ENCODE measurements at places on chromosomes 4 and X.

GRCh38 chr4:31947101-31947500 is 1226.9 kb downstream of the PCDH7 start:
- no peak for DNase-seq

DNA sequence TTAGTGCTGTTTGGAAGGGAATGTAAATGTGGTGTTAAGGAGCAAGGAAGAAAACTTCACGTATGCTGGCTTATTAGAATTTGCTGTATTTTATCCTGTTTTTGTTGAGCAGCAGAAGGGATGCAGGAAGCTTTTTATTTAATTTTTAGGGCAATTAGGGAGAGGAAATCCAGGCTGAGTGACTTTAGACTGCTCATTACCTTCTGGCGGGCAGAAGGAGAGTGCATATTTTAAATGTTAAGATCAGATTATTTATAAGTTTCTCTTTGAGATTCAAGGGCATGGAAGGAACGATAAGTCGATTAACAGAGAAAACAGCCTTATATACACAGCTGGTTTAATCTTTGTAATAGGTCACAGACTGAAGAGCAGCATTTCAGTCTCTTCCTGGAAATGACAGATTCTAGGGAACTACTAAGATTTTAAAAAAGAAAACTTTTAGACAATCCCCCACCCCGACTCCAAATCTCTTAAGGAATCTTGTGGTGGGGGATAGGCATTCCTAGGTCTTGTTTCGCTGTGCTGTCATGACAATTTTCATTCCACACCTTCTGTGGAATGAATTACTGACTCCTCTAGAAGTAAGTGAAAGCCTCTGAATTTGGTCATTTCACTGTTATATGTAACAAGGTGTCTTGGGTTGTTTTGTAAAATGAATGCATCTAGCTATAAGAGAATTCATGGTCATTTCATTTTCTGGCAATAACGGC is 402.5 kb downstream of the RAPGEF2 start:
- DNase-seq, result no peak

GRCh38 chr4:71020611-71021010 is 27.2 kb downstream of the DCK start:
- no peak for DNase-seq

DNA sequence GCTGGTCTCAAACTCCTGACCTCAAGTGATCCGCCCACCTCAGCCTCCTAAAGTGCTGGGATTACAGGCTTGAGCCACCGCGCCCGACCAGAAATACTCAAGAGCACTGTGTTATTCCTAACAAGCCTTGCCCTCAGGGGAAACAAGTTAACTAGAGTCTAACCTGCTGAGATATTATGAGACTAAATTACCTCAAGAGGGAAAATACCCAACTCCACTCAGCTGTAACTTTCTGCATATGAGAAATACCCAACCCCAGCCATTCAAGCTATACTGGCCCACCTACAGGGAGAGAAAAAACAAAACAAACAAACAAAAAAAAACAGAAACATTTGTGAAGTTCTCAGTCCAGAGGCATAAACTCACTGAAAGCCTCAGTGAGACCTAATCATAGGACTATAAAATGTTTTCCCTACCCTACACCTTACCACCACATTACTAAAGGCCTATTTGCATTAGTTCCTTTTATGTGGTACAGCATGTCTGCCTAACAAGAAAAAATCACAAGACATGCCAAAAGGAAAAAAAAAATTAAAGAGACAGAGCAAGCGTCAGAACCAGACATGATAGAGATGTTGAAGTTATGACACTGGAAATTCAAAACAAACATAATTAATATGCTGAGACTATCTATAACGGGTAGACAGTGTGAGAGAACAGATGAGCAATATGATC is 876.0 kb downstream of the FSTL5 start:
- DNase-seq, result no peak

DNA sequence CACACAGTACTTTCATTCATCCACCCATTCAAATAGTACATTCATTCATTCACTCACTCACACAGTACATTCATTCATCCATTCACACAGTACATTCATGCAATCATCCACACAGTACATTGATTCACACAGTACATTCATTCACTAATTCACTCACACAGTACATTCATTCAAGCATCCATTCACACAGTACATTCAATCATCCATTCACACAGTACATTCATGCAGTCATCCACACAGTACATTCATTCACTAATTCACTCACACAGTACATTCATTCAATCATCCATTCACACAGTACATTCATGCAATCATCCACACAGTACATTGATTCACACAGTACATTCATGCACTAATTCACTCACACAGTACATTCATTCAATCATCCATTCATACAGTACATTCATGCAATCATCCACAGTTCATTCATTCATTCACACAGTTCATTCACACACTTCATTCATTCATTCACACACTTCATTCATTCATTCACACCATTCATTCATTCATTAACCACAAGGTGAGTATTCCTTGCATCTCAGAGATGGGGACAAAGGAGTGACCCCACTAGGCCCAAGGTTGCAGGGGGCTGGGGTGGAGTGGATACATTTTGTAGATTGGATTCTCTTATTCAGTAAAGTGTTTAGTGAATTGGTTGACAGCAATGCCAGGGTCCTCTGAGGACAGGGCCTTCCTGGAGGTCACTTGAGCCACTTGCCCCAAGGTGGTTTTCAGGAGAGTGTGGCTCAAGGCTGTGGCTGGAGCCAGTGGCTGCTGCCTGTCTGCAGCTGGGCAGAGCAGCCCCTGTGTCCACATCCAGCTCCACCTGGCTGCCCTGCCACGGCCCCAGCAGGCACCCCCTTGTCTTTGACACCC is 4.3 kb upstream of the SPON2 start:
- DNase-seq, result no peak

- no peak for DNase-seq
Measured at GRCh38 chr4:166965562-166965961, 268.7 kb downstream of the SPOCK3 start.

DNA sequence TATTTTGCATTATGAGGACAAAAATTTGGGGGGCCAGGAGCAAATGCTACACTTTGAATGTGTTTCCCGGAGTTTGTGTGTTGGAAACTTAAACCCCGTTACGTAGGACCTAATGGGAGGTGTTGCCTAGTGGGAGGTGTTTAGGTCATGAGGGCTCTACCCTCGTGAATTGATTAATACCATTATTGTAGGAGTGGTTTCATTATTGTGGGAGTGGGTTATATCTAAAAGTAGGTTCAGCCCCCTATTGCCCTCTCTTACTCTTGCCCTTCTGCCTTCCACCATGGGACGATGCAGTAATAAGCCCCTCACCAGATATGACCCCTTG is 15.5 kb downstream of the UBA6 start:
- no peak for DNase-seq

DNA sequence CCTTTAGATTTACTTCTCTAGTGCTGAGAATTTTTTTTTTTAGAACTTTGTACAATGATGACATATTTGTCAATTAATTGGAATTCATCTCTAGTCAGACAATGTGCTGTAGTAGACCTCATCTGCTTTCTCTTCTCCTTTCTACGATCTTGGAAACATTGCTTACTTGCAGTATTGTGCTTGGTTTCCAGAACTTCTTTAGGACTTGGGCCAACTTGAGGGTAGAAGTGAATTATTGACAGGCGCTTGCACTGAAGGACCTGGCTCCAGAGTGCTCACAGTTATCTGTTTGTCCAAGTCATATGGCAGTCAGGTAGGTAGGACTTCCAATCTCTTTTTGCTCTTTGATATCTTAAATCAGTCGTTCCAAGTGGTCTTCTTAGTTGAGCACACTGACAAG is 39.6 kb downstream of the FNIP2 start:
- peak; percentile 63 for DNase-seq

Measured in muscle of leg (tissue), 16 donors.